Forelimb muscle (tissue), 1 donor: ENCODE measurements at places on chromosomes 1 and 21. TPM values are rescaled to one million over a fixed set of nuclear protein-coding genes. Genes with fewer than 3 reads are reported as not detected.

OR2L2 gene
- polyA plus RNA-seq = 0.06 TPM

GRCh38 chr1:44302541-44302940 lies 52.5 kb downstream of the ERI3 start:
- no peak for DNase-seq

- DNase-seq = no peak
Observed at GRCh38 chr1:22420455-22421053, 31.1 kb upstream of the ZBTB40 start.

TMEM52 gene
- 91.6 TPM for polyA plus RNA-seq

SLC30A2 gene
- polyA plus RNA-seq = 1.00 TPM

- DNase-seq = no peak
Observed at GRCh38 chr1:7893529-7894180, 40.8 kb upstream of the UTS2 start.

TNFRSF14 gene
- polyA plus RNA-seq = 11.2 TPM

- DNase-seq = no peak
Observed at GRCh38 chr21:17828223-17828622, 9.1 kb upstream of the C21orf91 start.

DNA sequence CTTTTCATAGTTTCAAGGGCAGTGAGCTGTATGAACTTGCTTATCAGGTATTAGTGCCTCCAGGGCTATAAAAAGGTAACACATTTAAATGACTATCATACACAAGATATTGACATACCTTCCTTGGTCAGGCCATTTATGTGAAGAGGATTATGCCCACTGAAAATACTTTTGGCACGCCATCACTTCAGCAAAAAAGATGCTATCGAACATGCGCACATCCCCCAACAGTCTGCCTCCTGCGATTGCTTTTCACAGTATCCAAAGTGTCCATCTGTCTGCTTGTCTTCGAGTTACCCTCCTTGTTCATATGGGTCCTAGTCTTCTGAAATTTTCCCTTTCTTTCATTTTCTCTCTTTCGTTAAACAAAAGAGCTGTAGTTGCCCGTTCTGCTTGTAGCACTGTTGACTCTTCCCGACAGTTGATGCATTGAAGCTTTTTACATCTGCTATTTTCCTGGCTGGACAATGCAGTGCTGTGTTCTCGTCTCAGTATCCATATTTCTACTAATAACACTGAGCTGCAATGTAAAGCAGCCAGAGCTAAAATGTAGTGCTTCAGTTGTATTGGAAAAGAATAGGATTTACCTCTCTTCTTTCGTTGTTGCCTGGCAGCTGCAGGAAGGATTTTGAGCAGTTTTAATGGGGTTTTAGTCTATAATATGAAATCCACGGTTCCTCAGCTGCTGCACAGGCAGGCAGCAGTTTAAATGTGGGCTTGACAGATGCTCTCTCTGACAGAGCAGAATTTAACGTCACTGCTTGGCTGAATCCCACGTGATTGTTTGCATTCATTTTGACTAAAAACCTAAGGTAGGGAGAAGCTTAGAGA lies at the start of gene B3GALT2:
Gene B3GALT2, minus strand, starts transcription at position 713 of the 831 bp plus-strand sequence. CDS start 5,051 bp downstream, outside the sequence.
- DNase-seq = peak; percentile 74

GRCh38 chr1:24266398-24266941 lies 52.7 kb upstream of the GRHL3 start:
- DNase-seq = no peak

- DNase-seq = peak; percentile 86
Observed at GRCh38 chr1:155084722-155085503, 6.3 kb downstream of the EFNA3 start.

RUNX3 gene
- 0.43 TPM for polyA plus RNA-seq

CHIT1 gene
- polyA plus RNA-seq = 0.71 TPM

OR2T12 gene
- polyA plus RNA-seq = not detected

DNA sequence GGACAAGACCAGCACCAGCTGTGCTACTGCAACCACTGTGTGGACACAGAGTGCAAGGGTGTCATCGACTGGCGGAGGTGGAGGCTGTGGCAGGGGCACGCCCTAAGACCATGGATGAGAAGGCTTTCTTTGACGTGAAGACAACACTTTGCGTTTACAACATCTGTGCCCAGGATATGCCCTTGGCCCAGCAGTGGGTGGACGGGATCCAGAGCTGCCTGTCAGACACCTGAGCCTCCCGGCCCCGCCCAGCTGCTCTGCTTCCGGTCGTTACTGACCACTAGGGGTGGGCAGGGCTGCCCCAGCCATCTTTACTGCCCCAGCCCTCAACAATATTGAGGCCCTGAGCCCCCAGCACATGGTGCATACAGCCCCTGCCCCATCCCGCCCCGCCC lies 21.4 kb upstream of the NPPB start:
- no peak for DNase-seq

DNA sequence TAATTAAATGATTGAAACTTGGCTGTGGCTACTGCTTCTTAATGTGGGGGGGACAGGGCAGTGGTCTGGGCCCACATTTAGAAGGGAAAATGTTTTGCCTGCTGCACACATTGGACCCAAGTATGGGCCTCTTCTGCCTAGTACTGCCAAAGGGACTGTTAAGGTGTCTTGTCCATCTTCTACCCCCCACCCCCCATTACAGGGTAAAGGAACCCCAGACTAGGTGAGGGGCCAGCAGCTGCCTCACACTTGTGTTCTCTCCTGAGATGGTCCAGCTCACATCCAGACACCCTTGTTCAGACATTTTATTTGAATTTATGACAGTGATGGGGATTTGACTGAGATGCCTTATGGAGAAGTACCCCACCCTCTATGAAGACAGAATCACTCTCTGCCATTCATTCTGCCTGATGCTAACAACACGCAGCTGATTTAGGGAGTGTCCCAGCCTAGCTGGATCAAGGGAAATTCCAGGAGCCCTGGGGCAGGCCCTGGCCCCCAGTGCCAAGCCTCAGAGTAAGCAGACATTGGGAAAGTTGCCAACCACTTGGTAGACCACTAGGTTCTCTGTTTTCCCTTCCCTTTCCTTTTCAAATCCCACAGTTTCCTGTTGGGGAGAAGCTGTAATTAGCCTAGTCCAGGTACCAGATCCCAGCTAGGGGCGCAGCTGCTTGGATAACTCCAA lies 42.1 kb downstream of the YARS1 start:
- no peak for DNase-seq

PADI1 gene
- 0.47 TPM for polyA plus RNA-seq

- no peak for DNase-seq
Observed at GRCh38 chr1:175221557-175222175, 29.1 kb upstream of the KIAA0040 start.

DNA sequence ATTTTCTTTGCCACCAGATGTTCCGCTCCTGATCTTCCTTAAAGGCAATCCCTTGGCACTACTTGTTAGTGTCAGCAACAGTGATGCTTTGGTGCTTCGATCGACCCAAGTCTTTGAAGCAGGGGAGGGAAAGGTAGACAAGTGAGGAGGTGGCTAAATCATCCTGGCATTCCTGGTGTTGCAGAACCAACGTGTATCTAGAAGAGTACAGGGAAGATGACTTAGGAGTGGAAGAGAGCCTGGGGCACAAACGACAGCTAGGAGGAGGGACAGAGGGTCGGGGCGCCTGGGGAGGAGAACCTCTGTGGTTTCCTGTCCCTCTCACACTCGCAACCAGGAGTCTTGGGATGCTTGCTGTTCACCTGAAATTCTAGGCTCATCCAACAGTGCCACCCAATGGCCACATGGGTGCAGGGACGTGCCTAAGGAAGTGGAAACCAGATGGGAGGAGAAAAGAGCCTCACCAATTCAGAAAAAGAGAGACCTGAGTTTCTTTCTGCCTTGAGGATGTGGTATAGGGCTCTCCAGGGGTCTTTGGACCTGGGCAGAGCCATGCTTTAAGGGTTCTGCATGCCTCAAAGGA lies 9.5 kb upstream of the KCNA2 start:
- DNase-seq = no peak

- DNase-seq = no peak
Observed at GRCh38 chr1:241401156-241401555, 44.2 kb upstream of the RGS7 start.

- DNase-seq = no peak
Observed at GRCh38 chr1:204042516-204042915, 30.4 kb upstream of the SOX13 start.

DNA sequence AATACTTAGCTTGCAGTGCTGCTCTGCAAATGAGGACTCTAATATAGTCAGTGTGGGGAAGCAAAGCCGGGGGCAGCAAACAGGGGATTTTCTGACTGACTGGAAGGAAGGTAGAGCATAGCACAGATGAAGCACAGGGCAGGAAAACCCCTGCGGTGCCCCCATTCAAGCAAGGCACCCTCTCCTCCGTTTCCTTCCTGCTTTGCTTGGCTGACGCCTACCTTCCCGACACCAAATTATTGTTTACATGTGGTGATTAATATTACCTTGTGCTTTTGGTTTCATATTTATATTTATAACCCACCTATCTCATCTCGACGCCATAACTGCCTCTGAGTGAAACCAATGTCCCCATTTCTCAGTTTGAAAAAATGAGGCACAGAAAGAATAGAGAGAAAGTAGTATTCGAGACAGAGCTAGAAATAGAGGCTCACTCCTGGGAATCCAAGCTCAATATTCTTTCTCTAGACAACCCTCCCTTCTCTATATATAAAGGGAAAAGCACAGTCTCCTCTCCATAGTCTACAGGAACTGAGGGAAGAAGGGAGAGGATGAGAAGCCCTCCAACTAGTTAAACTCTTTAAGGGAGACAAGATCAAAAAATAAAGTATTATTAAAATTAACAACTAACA lies 41.3 kb downstream of the PIK3C2B start:
- no peak for DNase-seq

GRCh38 chr1:11379851-11380250 lies 99.1 kb upstream of the DISP3 start:
- no peak for DNase-seq

DNA sequence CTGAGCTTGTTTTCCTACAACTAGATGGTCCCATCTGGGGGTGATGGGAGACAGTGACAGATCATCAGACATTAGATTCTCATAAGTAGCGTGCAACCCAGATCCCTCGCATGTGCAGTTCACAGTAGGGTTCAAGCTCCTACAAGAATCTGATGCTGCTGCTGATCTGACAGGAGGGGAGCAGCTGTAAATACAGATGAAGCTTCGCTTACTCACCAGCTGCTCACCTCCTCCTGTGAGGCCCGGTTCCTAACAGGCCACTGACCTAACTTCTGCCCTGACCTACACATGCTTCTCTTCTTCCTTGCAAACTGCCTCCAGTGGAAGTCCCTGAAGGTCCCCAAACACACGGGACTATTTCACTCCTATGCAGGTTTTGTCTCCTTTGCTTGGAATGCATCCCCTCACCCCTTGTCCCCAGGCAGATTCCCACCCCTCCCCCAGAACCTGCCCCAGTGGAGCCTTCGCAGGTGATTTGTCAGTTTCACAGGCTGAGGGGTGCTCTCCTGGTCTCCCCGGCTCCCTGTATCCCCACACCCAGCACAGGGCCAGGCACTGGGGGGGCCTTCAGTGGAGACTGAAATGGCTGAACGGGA lies 5.7 kb upstream of the ZBTB48 start:
- no peak for DNase-seq

DNA sequence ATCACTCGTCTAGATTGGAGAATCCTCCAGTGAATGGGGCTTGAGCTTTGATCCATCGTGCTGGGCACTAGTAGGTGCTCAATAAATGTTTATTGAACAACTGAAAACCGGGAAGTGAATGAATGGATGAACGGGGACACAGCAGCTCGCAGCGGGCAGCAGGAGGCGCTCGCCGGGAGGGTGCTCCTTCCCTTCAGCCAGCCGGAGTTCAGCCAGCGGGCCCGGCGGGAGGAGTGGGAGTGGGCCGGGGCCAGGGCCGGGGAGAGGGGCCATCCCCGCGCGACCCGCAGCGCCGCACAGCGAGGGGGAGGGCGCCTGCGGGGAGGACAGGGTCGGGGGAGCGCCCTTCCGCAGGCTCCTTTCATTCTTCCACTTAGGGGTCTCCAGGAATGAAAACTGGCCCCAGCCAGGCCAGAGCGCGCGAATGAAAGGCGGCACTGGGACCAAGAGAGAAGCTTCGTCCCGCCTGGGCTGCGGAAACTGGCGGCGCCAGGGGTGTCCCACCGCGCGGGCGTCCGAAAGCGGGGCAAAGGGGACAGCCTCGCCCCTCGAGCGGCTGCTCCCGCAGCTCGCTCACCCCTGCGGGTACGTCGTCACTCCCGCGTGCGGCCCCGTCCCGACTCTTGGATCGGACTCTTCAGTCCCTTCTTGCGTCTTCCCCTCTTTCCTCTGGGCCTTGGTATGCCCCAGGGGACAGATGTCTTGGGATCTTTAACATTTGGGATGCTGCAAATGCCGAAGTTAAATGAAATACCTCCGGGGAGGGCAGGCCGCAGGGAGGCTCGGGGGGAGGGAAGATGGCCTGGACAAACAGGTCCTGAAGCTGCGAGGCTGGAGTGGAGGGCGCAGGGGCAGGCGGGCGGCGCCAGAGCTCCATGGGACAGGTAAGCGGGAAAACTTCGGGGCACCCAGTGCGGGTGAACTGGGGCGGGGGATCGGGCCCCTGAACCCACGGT lies 3.6 kb upstream of the INAVA start:
- DNase-seq = no peak

DNA sequence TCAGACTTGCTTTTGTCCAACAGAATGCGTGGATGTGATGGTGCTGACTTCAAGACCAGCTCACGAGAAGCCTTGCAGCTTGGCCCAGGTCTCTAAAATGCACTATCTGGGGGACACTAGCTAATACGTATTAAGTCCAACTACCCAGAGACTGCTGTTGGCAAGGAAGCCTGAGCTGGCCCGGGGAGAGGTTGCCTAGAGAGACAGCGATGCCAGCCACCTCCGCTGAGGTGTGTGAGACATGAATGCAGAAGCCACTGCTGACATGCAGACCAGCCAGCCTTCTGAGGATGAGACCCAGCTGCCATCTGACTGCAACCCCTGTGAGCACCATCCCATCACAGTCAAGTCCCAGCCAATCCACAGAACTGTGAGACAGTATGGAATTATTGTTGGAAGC lies 32.5 kb downstream of the THAP3 start:
- DNase-seq = no peak

TATDN3 gene
- polyA plus RNA-seq = 9.8 TPM

LENEP gene
- polyA plus RNA-seq = not detected

C21orf58 gene
- 8.2 TPM for polyA plus RNA-seq

CD1D gene
- polyA plus RNA-seq = 1.3 TPM

ANKRD13C gene
- polyA plus RNA-seq = 16.2 TPM

CTSK gene
- 57.6 TPM for polyA plus RNA-seq

DNA sequence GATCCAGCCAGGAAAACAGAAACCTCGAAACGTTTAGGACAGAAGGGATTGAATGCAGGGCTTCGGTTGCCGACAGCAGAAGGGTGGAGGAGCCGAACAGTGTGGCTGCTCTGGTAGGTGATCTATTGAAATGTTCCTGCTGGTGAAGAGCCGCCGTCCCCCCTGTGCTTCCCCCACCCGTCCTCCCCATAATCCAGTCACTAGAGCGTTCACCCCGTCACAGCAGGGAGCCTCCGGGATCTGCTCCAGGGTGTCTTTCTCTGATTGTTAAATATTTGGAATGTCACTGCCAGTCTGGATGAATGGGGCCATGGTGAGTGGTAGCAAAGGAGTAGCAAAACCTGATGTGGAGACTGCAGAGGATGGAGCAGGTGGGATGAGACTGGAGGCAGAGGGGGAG lies 255.1 kb upstream of the CSF3R start:
- DNase-seq = no peak

ARHGAP29 gene
- 36.2 TPM for polyA plus RNA-seq
